ENCODE measurements at places on chromosomes 11 and 22.

GRCh38 chr11:66894141-66894540 is 37.3 kb downstream of the LRFN4 start:
- DNase-seq: no peak

- no peak for DNase-seq
Observed at GRCh38 chr11:134944986-134945385, 532.9 kb upstream of the B3GAT1 start.

DNA sequence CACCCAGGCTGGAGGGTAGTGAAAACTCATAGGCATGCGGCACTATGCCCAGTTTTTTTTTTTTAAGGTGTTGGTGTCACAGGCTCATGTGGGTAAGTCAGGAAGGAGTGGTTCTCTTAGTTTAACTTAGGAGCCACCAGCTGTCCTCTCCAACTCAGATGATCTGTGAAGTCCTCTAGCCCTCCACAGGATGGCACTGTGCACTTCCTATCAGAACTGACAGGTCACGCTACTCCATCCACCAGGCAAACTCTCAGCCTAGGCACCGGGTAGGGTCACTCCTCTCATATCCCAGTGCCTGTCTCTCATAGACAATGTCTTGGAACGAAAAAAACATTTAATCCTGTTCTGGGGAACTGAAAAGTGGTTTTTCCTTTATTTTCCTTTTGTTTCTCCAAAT is 16.5 kb downstream of the NAP1L4 start:
- DNase-seq: no peak

DNA sequence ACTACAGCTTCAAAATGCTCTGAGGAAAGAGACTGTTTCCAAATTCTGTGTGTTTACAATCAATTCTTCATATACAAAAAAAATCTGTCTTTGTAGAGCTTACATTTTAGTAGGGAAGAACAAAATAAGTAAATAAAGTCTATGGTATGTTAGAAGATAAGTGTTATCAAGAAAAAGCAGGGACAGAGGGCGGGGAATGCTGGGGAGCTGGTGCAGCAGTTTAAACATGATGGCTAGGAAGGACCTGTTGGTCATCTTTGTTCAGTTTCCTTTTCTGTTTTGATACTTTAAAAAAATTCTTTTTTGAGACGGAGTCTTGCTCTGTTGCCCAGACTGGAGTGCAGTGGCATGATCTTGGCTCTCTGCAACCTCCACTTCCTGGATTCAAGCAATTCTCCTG is 16.1 kb downstream of the TMEM25 start:
- DNase-seq: no peak

GRCh38 chr11:12815931-12816494 is 141.8 kb downstream of the TEAD1 start:
- no peak for DNase-seq

DNA sequence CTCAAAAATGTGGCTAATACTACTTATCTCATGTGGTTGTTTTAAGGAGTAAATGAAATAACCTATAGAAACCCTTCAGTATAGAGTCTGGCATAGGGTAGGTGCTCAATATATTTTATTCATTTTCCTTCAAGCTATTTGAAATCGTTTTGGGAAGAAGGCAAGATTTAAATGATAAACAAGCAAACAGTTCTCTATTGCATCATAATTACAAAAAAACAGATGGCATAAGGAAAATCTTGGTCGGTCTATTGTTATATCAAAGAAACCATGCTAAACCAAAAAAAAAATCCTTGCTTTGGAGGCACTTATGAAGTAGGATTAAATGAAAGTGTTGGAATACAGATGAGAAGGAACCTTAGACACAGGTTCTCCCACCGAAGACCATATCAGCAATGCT is 4.7 kb downstream of the ZNF202 start:
- DNase-seq: no peak

DNA sequence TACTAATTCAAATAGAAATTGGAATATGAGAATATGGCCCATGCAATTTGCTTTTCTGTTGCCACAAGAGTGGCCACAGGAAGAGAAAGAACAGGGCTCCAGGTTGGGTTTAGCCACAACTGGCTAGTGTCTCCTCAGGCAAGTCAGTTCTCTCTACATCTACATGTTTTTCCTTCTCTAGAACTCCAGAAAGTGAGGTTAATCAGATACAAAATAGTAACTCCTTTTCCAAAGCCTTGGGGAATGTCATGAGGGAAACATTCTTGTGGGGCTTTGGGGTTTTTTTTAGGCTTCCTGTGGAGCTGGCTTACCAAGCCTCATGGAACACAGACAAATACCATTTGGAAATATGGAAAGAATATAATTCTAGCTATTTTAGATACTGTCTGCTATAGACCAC is 161.6 kb downstream of the NAV2 start:
- no peak for DNase-seq

DNA sequence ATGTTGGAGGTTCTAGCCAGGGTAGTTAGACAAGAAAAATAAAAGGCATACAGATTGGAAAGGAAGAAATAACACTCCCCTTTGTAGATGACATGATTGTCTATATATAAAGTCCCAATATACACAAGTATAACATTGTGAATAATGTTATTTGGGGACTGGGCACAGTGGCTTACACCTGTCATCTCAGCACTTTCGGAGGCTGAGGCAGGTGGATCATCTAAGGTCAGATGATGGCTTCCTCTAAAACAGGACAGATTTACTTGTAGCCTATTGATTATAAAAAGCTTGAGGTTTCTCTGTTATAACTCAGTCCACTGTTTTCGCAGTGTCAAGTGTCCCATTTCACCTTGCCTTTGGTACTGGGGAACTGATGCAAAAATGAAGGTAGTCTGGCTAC is 19.6 kb downstream of the ATM start:
- no peak for DNase-seq

DNA sequence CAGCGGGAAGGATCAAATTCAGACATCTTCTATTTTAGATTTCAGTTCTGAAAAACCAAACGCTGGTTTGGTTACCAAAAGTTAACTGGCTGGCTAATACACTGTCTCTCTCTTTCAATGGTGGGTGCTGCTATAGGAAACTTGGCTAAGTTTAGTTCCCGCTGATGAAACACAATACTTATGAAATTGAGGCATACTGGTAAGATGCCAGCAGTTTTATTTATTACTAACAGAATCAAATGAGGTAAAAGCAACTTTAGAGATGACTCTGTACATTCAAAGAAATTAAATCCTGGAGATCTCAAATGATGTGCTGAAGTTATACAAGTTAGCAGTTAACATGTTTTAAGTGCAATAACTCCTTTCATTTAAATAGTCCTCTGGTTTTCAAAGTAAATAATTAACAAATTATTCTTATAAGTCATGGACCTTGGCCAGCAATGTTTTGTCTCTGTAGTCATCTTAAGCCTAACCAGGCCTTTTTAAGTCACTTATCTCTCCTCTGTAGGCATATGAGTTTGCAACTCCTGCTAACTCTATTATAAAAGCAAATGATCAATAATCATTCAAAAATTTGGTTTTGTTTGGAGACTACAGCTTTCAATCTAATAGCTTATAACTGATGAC is 54.8 kb downstream of the PAK1 start:
- no peak for DNase-seq

- no peak for DNase-seq
Observed at GRCh38 chr11:24531528-24531927, 34.7 kb downstream of the LUZP2 start.

- no peak for DNase-seq
Observed at GRCh38 chr22:44617828-44618227, 84.2 kb upstream of the PRR5 start.

DNA sequence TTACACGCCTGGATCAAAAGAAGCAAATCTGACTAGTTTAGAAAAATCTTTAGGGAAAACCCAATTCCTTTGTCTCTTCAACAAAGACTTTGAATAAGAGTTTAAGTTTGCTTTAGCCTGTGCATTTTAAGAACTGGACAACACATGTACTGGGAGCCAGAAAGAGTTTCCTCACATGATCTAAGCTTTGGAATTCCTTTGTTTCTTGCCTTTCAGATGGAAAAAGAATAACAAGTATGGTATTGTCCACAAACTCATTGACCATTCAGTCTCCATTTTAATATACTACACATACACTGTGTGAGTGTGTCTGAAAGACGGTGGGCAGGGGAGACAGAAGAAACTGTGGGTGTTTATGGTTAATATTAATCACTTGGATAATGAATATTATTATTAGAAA is 205.6 kb downstream of the MAML2 start:
- DNase-seq: no peak

DNA sequence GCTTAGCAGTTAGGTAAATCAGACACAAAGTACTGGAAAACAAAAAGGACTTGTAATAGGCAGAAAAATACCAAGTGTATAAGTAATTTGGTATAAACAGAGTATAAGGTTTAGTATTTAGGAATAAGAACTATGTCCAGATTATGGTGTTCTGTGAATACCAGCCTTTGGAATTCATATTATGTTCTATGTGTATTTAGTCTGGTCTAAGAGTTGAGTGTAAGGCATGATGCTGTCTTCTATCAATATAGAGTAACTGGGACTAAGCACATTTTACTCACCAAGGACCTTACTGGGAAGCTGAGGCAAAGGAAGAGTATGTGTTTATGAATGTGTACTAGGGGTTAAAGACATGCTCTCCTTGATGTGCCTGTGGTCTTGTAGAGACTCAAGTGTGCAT is 9.5 kb downstream of the SDHD start:
- no peak for DNase-seq

- no peak for DNase-seq
Observed at GRCh38 chr11:129694966-129695365, 120.7 kb upstream of the TMEM45B start.

- DNase-seq: no peak
Observed at GRCh38 chr11:25625094-25625493, 706.8 kb upstream of the ANO3 start.

- DNase-seq: no peak
Observed at GRCh38 chr11:112455791-112456190, 195.1 kb upstream of the PLET1 start.

GRCh38 chr11:9681583-9682372 is 17.9 kb downstream of the SWAP70 start:
- no peak for DNase-seq

DNA sequence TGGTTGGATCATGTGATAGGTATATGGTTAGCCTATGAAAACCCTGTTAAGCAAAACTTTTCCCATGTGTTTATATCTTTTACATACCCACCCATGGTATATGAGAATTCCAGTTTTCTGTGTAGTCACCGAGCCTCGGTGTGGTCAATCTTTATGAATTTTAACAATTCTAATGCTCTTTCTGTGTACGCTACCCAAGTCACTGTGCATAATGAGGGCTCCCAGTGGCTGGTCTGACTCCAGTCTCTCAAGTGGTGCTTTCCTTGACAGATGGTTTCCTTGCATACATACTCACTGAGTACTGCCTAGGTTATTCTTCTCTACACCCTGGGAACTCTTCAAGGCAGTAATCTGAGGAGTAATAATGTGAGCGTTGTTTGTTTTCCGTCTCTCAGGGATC is 17.6 kb downstream of the MUC15 start:
- no peak for DNase-seq

DNA sequence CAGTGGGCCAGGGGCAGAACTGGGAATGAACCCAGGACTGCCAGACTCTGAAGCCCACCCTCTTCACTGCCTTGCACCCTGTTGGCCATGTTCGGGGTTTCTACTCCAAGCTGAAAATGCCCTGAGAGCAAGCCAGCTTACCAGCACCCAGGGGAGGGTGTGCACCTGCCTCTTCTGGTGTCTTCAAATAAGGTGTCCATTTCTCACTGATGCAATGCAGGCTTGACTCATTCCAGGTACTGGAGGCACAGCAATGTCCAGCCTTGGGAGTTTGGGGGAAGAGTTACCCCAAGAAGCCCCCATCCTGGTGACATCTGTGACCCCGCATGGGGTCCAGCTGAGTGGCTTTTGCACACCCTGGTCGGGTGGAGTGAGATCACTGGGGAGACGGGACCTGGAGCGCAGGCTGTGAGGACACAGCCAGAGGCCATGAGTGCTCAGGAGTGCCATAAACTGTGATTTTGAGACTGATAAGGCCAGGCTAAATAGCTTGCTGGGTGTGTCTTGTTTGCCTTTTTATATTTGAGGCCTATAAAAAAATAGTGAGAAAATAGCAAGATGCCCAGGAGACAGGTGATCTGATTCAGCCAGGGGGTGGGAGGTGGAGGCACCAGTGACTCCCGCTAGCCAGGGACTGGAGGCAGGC is 4.6 kb upstream of the CERK start:
- no peak for DNase-seq

GRCh38 chr22:36010882-36011281 is 17.7 kb downstream of the RBFOX2 start:
- DNase-seq: no peak

DNA sequence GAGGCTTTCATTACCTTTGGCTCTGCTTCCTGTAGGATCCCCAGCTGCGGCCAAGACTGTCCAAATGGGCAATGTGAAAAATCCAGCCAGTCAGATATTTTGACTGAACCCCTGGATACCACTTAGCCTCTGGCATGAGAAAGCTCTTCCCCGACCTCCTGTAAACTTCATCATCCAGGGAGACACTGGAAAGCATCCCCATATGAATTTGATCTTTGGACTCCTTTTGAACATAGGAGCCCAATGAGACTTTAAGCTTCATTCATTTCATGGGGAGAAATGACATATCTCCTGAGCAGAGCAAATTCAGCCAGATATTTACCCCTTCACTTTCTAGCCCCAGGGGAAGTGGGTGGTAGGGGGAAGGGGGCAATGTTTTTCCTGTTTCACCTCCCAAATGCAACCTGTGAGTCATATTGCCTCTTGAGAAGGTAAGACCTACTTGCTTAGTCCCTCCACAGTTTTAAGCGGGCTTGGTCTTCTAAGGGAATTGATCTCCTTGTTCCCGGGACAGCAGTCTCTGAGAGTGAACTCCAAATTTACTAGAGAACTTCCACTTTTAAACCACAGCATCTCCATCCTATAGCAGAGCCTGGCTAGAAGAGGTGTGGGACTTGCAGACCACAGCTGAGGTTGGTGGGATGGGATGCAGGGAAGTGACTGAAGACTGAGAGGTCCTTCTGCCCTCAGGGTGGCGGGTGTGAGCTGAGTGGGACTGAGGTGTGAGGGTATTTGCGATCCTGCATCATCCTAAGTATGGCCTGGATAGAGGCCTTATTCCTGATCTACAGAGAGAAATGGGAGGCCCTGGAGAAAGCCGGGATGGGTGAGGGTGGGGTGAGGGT is 20.3 kb upstream of the POU2AF1 start:
- no peak for DNase-seq

GRCh38 chr11:119100994-119101758 is 477 bp downstream of the DPAGT1 start:
- no peak for DNase-seq

GRCh38 chr11:33545931-33546330 is 154.7 kb downstream of the C11orf91 start:
- no peak for DNase-seq

- DNase-seq: no peak
Observed at GRCh38 chr22:17112491-17113042, 8.6 kb downstream of the TMEM121B start.

GRCh38 chr11:11218629-11218986 is 134.4 kb downstream of the CSNK2A3 start:
- no peak for DNase-seq
